Cardiac muscle cell (in vitro differentiated cells and primary cell): ENCODE measurements at places on chromosomes 2 and 18. TPM values are rescaled to one million over a fixed set of nuclear protein-coding genes. Genes with fewer than 3 reads are reported as not detected.

- H3K4me1 ChIP-seq: peaks cover 43% of the 10 kb centered on the region
- DNase-seq: peak; percentile 38
- no peaks in the 10 kb centered on the region for H3K27me3 ChIP-seq
- peak overlapping the region; percentile 52 for H3K27ac ChIP-seq
- no peaks in the 10 kb centered on the region for H3K36me3 ChIP-seq
Measured at GRCh38 chr18:28125051-28125450, 51.9 kb downstream of the CDH2 start.

Gene TEKT4
- not detected in 2 replicates for total RNA-seq

Gene GRHL1
- 1.3 and 1.5 TPM in 2 replicates for total RNA-seq

DNA sequence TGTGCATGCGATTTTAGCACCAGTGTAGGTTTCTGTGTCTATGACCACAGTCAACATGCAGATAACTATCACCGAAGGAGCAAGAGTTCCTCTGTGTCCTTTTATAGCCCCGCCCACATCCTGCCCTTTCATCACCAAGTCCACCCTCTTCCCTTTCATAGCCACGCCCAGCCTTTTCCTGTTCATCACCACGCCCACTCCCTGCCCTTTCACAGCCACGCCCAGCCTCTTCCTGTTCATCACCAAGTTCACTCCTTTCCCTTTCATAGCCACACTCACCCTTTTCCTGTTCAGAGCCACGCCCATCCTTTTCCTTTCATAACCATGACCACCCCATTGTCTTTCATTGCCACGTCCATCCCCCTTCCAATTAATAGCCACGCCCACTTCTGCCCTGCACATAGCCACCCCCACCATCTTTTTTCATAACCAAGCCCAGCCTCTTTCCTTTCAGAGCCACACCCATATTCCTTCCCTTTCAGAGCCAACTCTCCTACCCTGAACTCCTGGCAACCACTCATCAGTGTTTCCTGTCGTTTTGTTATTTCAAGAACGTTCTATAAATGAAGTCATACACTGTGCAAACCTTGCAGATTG is 273.9 kb downstream of the MYT1L start:
- H3K36me3 ChIP-seq: no peaks in the 10 kb centered on the region
- H3K27ac ChIP-seq: no peak overlapping the region
- H3K4me3 ChIP-seq: no peak overlapping the region
- DNase-seq: peak; percentile 7
- H3K27me3 ChIP-seq: no peaks in the 10 kb centered on the region

Gene SP3
- 115 and 164 TPM in 2 replicates for total RNA-seq

Gene GCG
- total RNA-seq: not detected in 2 replicates

DNA sequence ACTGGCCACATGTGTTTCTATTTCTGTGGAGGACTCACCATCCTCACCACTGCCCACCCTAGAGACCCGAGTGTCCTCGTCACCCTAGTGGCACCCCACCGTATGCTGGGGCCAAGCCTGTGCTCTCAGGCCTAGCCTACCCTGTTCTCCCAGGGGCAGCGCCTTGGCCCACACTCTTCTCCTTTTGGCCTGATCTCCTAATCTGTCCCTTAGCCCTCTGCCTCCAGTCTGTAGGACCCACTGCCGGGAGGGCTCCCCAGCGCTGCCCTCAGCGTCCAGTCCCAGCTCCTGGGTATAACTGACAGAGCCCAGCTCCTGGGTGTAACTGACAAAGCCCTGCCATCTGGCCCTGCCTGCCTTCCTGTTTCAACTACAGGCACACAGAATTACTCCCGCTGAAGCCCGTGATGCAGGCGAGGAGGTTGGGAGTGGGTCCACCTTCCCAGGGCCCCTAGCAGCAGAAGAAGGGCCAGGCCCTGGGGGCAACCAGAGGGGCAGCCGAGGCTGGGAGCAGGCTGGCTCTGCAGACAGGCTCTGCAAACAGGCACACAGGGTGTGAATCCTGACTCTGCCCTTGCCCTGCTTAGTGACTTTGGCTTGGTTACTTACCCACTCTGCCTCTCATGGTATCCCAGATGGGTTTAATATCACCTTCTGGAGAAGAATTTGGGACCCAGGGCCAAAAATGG is 25.6 kb upstream of the PTMA start:
- no peak overlapping the region for H3K4me3 ChIP-seq
- peak overlapping the region; percentile 54 for H3K27ac ChIP-seq
- no peak for DNase-seq
- peaks cover 11% of the 10 kb centered on the region for H3K4me1 ChIP-seq
- no peaks in the 10 kb centered on the region for H3K36me3 ChIP-seq

GRCh38 chr2:101395545-101396315 is 8.4 kb upstream of the CREG2 start:
- H3K4me1 ChIP-seq: no peaks in the 10 kb centered on the region
- DNase-seq: no peak
- no peaks in the 10 kb centered on the region for H3K36me3 ChIP-seq
- H3K27ac ChIP-seq: no peak overlapping the region
- no peaks in the 10 kb centered on the region for H3K27me3 ChIP-seq

Gene CTAGE1
- not detected in 2 replicates for total RNA-seq

- H3K36me3 ChIP-seq: no peaks in the 10 kb centered on the region
- H3K4me1 ChIP-seq: peaks cover 18% of the 10 kb centered on the region
- H3K4me3 ChIP-seq: no peak overlapping the region
- no peaks in the 10 kb centered on the region for H3K27me3 ChIP-seq
Measured at GRCh38 chr18:55546851-55547704, 40.9 kb downstream of the TCF4 start.

Gene ZRANB3
- total RNA-seq: 5.0 and 8.8 TPM in 2 replicates

GRCh38 chr2:140481136-140481535 is 1649.7 kb downstream of the LRP1B start:
- no peaks in the 10 kb centered on the region for H3K27me3 ChIP-seq
- no peaks in the 10 kb centered on the region for H3K36me3 ChIP-seq
- no peak overlapping the region for H3K27ac ChIP-seq
- no peaks in the 10 kb centered on the region for H3K4me1 ChIP-seq
- H3K4me3 ChIP-seq: no peak overlapping the region
- peak; percentile 6 for DNase-seq

- peaks cover 2% of the 10 kb centered on the region for H3K27me3 ChIP-seq
- no peak overlapping the region for H3K4me3 ChIP-seq
- peaks cover 15% of the 10 kb centered on the region for H3K4me1 ChIP-seq
- DNase-seq: no peak
- no peaks in the 10 kb centered on the region for H3K36me3 ChIP-seq
Measured at GRCh38 chr2:60547841-60548240, 5.6 kb downstream of the BCL11A start.

DNA sequence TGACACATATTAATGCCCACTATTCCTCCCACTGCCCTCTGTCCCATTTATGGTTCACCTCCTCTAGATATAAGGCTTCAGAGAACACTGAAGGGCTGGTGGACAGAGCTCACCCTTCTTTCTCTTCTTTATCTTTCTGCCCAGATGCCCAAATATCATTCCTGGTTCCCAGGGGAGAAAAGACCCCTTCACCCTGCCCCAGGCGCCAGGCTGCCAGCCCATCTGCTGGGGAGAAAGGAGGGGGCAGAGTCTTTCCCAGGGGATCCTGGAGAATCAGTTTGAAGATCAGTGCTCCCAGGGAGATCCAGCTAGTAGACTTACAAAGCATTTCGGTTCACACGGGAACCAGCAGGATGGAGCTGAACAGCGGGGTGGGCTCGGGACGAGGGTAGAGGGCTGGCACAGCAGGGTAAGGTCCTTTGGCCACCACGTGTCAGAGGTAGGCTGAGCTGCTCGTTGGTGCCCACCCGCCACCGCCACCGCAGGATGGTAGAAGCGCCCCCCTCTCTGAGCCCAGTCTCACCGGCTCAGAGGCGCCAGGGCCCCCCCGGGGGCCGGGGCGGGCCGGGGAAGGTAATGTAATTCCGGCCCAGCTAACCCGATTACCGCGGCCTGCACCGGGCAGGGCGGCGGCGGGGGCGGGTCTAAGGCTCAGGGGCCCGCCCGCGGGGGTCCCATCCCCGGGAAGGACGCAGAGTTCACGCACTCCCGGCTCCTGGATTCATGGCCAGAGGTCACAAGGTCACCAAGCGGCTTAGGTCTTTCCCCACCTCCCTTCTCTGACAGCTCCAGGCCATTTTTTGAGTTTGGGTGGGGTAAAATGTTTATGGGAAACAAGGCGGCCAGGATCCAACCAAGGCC is 1.3 kb upstream of the TLX2 start:
- H3K27ac ChIP-seq: no peak overlapping the region
- H3K4me3 ChIP-seq: no peak overlapping the region
- H3K27me3 ChIP-seq: peaks cover 89% of the 10 kb centered on the region
- no peak for DNase-seq
- H3K4me1 ChIP-seq: no peaks in the 10 kb centered on the region

DNA sequence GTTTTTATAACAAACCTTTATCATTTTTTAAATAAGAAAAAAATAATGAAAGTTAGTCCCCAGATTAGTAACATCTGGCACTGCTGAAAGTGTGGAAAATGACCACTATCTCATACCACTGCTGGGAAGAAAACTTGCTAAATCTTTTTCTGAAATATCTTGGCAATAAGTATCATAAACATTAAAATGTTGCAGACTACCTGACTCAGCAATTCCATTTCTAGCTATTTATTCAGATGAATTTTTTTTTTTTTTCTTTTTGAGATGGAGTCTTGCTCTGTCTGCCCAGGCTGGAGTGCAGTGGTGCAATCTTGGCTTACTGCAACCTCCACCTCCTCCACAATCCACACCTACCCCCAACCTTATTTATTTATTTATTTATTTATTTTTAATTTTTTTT is 35.3 kb upstream of the SOS1 start:
- H3K27ac ChIP-seq: no peak overlapping the region
- DNase-seq: peak; percentile 82
- peaks cover 5% of the 10 kb centered on the region for H3K4me1 ChIP-seq

DNA sequence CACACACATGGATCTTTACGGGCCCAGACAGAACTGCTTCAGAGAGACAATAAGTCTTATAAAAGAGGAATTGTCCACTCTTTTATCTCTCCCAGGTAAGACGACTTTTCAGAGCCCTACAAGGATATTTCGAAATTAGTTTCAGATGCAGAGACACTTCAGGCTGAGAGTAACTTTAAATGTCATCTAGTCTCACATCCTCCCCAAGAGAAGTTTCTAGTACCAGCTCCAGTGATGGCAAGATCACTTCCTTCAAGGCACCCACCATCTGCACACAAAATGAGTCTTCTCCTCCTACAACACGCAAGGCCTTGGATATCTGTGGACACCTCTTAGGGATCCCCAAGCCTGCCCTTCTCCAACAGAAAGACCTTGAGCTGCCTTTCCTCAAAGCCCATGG is 39.0 kb upstream of the KLHL29 start:
- H3K27ac ChIP-seq: no peak overlapping the region
- no peak overlapping the region for H3K4me3 ChIP-seq
- no peaks in the 10 kb centered on the region for H3K4me1 ChIP-seq

- DNase-seq: peak; percentile 57
- H3K36me3 ChIP-seq: no peaks in the 10 kb centered on the region
- H3K27me3 ChIP-seq: no peaks in the 10 kb centered on the region
Measured at GRCh38 chr2:8849327-8849726, 11.9 kb upstream of the KIDINS220 start.

DNA sequence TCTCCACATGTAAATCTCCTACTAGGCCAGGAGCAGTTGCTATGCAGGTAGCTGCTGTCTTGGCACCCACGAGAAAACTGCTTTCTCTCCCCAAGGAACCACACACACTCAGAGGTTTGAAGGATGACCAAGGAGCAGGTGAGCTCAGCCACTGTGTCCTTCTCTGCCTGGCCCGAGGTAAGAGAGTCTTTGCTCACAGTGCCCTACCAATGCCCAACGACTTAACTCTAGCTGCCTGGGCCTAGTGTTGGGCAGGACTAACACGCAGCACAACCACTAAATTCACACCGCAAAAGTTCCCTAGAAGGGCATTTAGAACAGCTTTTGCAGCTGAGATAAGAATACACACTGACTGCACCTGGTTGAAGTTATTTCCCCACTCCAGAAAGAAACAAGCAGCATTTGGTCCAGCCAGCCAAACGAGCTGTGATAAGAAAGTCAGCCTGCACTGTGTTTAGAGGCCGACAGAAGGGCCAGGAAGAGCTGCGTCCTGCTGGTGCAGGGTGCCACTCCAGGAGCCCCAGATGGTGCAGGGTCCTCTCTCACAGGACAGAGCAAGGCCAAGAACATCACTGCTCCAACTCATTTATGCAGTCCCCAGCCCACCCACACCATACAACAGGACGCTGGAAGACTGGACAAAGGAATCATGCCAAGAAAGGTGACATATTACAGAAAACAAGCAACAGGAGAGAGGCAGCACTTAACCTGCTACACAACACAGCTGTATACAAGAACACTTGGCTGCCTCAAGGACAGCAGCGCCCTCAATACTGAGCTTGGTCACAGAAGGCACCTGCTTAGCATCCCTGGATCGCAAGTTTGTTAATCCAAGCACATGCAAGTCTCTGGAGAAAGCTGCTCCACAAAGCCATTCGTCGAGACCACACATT is 12.5 kb downstream of the HDLBP start:
- peak; percentile 53 for DNase-seq
- no peak overlapping the region for H3K4me3 ChIP-seq
- H3K36me3 ChIP-seq: no peaks in the 10 kb centered on the region

Gene TRAPPC12
- total RNA-seq: 103 and 129 TPM in 2 replicates

DNA sequence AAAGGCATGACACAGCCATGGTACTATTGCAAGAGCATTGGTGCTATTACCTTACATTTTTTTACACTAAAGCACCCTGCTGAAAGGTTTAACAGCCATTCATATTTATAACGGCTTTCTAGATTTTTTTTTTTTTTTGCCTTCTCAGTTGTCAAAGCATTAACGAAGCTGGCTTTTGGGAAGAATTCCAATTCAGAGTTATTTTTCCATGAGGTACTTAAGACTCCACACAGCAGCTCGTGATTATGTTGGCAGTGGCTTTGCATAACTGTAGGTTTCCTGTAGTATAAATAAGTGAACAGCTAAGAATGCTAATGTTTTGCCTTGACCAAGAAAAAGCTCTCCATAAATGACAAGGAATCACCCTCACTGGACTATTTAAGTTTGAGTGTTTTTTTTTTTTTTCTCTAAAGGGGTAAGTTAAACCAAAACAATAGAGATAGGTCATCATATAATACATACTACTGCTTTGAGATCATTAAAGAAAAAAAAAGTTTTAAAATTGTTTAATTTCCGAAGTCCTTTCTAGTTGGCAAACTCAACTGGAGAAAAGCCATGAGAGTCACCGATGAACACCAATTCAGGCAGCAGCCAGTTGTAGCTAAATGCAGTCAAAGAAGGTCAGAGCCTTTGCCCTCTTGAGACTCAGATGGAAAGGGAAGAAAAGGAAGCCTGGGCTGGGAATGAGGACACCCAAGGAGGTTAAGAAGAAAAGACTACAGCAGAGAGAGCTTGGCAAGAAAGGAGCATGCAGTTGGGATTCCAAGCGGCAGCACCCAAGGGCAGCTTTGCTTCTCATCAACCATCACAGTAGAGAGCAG is 187.4 kb upstream of the NCKAP5 start:
- no peaks in the 10 kb centered on the region for H3K36me3 ChIP-seq
- H3K4me1 ChIP-seq: no peaks in the 10 kb centered on the region
- no peak overlapping the region for H3K27ac ChIP-seq
